ENCODE measurements at places on chromosomes 16 and 17.

DNA sequence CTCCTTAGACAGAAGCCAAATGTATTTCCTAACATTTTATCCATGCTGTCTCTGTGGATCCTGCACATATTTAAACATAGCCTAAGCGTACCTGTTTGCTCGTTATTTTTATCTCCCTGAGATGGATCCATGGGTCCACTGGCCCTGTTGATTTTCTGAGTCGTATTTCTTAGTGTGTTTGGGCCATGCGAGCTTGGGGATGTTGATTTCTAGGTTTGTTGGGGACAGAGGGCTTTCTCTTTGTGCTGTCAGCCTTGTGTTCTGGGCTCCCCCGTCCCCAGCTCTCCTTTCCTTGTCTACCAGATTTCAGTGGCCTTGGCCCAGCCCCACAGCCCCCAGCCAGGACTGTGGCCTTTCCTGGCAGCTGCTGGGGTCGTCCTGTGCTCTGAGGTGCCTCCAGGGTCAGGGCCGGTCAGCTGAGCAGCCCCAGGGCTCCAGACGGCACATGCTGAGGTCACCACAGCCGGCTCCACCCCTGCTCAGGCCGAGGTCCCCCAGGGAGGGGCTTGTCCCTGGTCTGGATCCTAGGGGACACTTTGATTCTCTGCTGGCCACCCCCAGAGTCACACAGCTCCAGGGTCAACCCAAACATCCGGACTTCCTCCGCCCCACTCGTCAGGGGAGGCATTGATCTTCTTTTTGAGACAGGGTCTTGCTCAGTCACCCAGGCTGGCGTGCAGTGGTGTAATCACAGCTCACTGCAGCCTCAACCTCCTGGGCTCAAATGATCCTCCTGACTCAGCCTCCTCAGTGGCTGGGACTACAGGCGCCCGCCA lies 4.4 kb downstream of the SSTR5 start:
- DNase-seq = no peak

DNA sequence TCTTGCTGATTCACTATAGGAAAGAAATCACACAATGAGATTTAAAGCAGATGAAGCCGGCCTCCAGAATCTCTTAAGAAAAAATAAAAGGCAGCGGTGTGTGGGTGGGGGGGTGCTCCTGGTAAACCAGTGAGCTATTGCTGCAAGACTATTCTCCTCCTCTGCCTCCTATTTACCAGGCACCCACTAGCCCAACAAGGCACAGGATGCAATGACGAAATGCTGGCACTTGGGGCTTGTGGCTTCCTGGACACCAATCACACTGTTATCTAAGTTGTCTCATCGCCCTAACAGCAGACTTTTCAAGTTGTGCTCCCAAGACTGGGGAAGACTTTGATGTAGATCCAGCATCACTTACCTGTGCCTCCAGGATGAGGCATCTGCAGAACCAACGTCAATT lies 50.2 kb upstream of the NDRG4 start:
- DNase-seq = no peak

DNA sequence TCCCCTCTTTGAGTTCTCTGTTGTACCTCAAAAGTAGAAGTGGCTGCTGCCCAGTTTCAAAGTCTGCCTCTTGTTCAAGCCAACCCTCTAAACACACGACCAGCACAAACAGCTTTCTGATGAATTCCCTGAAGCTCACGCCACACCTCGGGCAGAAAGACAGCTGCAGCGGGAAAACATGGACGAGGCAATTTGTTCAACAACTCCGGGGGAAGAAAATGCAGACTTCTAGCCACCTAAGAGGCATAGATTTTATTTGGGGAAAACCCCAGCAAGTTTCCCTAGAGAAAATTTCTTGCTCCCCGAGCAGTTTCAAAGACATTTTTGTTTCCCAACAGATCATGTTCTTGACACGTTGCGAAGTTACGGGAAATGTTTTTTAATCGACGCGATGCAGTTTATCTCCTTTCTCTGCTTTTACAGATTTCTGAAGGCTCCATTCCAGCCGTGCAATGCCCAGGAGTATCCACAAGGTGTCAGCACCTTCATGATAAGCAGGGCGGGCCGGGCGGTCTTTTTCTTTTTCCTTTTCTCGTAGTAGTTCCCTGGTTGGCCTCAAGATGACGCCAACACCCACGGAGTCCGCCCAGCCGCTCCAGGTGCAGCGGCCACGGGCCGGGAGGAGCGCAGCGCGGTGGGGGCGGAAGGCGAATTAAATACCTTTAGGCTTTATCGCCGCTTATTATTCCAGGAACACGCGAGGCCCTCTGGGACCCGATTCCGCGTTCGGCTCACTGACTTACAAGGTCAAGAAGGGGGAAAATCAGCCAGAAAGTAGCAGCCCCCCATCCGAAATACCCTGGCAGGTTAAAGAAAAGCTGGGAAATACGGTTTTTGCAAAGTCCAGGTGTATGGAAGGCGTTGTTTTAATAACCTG lies 2.9 kb upstream of the FOXC2 start:
- DNase-seq = peak; percentile 84

GRCh38 chr17:61560071-61560470 lies 30.9 kb downstream of the NACA2 start:
- DNase-seq = no peak

GRCh38 chr16:15667091-15667742 lies 17.2 kb downstream of the NDE1 start:
- DNase-seq = no peak

DNA sequence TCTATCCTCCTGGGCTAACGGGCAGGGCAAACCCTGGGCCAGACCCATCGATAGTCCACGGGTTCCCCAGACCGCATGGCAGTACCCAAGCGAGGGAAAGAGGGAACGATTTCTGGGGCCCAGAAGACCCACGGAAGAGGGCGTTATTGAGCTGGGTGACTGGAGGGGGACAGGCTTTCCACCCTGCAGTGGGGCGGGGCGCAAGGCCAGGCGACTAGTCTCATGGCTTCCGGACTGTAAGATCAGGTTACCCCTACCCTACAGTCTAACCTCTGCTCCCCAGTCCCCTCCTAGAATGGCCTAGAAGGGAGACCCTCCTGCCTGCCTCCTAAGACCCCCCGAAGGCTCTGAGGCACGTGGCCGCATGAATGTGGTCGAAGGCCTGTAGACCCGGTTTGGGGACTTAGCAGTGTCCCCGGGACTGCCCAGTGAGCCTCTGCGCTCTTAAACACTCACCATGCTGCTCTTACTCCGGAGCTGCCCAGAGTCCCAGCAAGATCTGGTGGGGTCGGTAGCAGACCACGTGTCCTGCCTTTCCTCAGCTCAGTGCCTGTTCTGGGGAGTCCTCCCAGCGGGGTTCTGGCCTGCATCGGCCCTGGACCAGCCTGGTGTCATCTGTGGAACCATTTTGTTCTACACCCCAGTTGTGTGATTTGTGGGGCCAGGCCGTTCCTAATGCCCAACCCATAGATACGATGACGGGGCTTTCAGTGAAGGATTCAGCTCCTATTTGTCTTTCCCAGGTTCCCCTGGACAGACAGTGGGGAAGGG lies 13.2 kb upstream of the AURKB start:
- DNase-seq = peak; percentile 72

DNA sequence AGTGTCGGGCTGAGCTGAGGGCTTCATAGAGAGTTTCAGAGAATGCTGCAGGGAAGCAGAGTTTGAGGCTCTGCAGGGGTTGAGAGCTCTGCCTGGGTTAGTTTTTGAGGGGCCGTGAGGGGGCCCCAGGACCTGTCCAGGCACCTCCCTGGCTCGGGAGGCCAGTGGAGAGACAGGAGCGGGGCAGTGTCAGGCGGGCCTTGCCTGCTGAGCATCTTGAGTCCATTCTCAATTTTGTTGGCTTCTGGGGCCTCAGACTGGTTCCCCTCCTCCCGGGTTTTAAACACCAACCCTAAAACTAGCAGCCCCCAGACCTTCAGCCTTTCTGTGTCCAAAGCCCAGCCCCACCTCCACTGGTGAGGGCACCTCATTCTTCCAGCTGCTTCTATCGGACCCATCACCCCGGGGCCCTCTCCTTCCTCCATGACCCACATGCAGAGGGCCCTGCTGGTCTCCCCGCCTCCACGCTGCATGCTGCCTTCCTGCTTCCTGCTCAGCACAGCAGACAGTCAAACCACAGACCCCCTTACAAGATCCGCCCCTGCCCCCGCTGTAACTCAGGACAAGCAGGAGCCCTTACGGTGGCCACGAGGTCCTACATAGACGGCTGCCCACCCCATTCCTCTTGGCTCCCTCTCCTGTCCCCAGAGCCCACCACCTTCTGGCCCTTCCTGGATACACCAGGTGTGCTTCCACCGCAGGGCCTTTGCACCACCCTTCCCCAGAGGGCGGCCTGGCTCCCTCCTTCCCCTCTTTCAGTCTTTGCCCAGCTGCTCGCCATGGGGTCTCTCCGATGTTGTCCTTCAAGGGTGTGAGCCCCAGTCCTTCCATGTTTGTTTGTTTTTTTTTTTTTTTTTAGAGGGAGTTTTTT lies 3.8 kb downstream of the RNF213 start:
- peak; percentile 62 for DNase-seq

DNA sequence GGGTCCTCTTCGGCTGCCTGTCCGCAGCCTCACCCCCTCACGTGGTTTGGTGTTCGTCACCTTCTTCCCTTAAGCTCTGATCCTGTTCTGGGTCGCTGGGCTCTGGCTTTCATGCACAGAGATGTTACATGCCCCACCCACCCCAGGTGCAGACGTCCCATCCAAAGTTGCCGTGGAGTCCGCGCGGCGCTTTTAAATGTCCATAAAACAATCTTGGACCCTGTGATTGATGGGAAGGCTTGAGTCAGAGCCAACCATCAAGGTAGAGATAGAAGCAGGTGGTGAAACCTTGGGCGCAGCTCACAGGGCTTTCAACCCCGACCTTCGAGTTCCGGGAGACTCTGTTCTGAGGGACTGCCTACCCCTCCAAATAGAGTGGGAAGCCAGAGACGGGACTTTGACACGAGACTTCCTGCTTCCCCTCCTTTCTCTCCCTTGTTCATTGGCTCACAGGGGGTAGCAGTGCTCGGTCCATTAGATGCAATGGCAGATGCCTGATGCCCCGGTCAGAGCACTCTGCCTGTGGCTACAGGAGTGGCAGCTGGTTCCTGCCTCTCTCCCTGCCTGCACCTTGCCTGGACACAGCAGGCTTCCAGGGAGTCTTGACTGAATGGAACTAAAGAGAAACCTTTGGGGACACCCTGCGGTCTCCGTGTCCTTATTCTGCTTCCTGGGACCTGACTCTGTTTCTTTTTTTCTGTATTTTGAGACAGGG lies 4.0 kb downstream of the ENGASE start:
- DNase-seq = no peak

- DNase-seq = no peak
These were observed 27.3 kb upstream of the VPS4A start for GRCh38 chr16:69283851-69284250.

GRCh38 chr16:88599092-88599733 lies 29.0 kb downstream of the ZC3H18 start:
- no peak for DNase-seq

- no peak for DNase-seq
These were observed 26.6 kb upstream of the NLRP1 start for GRCh38 chr17:5610956-5611355.

- no peak for DNase-seq
These were observed 252.4 kb upstream of the CACNG5 start for GRCh38 chr17:66582373-66583111.

- no peak for DNase-seq
These were observed 9.6 kb downstream of the HIC1 start for GRCh38 chr17:2064520-2064971.

- no peak for DNase-seq
These were observed 8.7 kb upstream of the RNPS1 start for GRCh38 chr16:2276368-2277195.

DNA sequence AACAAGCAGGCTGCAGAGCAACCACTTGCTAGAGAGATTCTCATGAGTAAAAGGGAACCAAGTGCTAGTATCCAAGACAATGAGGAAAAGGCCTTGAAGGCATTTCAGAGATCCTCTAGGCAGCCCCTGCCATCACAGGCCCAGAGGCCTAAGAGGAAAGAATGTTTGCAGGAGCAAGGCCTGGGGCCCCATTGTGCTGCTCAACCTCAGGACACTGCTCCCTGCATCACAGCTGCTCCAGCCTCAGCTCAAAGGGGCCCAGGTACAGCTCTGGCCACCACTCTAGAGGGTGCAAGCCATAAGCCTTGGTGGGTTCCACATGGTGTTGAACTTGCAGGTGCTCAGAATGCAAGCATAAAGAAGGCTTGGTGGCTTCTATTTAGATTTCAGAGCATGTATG lies 243.0 kb upstream of the RPL38 start:
- no peak for DNase-seq

DNA sequence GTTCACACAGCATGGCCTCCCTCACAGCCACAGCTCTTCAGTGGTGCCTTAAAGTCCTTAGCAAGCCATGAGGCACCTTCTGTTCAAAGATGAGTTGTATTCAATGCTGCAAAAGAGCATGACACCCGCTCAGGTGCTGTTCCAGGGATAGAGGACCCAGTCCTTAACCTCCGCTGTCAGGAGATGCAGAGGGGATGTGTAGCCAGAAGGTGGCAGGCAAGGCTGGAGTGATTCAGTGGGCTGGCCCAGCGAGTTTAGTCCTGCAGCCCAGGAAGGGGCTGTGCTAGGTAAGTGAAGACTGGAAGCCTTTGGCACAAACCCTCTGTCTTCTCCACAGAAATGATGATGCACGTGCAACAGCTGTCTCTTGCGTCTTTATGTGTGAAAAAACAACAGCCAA lies 25.0 kb upstream of the ADAM11 start:
- DNase-seq = no peak

DNA sequence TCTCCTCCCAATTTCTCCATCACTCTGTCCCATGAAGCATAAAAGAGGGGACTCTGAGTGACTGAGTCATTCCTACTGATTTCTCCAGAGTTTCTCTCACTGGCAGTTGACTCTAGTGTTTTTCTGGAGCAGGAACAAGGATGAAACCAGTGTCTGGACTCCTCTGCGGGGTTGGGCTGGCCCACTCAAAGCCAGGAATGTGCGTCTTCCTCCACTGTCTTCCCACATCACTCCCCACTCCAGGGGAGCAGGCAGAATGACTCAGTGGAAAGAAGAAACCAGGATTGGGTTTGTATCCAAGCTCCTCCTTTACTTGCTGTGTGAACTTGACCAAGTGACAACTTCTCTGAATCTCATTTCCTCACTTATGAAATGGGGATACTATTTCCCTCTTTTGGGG lies 497.5 kb upstream of the SALL1 start:
- no peak for DNase-seq

- DNase-seq = no peak
These were observed 24.1 kb downstream of the BAHCC1 start for GRCh38 chr17:81419319-81419885.

Data from stimulated activated naive CD8-positive, alpha-beta T cell treated with anti-CD3 and anti-CD28 coated beads, Interleukin-15, amount 100 ng/mL, for 72 hours (primary cell).